ENCODE measurements at places on chromosomes 12 and 14.

- DNase-seq: no peak
These were observed 390.2 kb downstream of the SOX5 start for GRCh38 chr12:23559268-23559753.

- no peak for DNase-seq
These were observed 4.7 kb downstream of the EXOC3L4 start for GRCh38 chr14:103099081-103099732.

GRCh38 chr12:13784504-13784903, 196.9 kb downstream of the GRIN2B start:
- no peak for DNase-seq

DNA sequence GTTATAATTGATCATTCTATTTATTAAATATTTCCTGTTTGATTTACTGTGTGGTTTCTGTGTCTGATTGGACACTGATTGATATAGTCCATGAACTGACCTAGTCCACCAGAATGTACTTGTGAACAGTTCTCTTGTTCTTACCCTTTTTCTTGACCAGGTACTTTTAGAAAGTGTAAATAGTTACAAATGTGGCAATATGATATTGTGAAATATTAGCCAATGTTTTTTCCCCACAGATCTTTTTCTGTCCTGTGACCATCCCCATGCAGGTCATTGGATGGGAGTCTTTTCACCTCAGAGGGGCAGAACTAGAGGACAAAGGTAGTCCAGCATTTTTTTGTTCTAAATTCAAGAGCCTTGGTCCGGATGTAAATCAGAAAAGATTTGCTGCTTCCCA, 8.3 kb upstream of the CRY1 start:
- DNase-seq: no peak

GRCh38 chr12:50985322-50985721, 33.0 kb downstream of the HIGD1C start:
- DNase-seq: no peak

DNA sequence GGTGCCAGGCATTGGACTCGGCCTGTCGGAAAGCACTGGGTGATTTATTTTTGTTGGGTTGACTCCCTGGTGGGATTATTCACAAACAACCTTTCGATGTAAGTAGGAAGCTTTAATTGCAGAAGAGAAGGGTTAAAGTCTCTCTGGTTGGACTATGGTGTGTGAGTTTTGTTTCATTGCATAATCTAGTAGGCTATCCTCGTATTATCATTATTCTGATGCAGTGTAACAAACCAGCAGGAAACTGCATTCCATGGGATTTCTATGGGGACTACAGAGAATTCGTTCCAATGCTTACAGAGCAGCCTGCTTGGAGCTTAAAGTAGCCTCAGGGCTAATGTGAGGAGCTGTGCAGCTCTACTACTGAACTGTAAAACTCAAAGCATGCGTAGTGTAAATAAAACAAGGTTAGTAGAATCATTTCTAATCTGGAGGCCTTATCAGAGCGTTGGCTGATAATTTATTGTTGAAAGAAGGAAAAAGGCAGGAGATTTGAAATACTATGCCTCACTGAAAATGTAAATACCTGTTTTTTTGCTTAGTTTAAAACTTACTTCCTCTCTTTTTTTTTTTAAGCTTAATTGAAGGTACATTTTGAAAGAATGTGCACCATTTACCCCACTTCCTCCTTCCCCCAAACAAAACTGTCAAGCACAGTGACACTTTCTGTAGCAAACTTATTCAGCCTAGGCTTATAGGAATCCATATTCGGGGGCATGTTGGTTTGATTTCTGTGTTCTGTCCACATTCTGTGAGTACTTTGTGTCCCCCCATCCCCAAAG, 226.7 kb downstream of the NPAS3 start:
- no peak for DNase-seq

- DNase-seq: no peak
These were observed 532.2 kb upstream of the MIS18BP1 start for GRCh38 chr14:45785240-45785639.

GRCh38 chr12:69266036-69266635, 26.8 kb downstream of the CPSF6 start:
- no peak for DNase-seq

GRCh38 chr12:121005346-121005815, 10.9 kb downstream of the C12orf43 start:
- DNase-seq: peak; percentile 56

- DNase-seq: no peak
These were observed 37.0 kb downstream of the BTG1 start for GRCh38 chr12:92108651-92109050.

DNA sequence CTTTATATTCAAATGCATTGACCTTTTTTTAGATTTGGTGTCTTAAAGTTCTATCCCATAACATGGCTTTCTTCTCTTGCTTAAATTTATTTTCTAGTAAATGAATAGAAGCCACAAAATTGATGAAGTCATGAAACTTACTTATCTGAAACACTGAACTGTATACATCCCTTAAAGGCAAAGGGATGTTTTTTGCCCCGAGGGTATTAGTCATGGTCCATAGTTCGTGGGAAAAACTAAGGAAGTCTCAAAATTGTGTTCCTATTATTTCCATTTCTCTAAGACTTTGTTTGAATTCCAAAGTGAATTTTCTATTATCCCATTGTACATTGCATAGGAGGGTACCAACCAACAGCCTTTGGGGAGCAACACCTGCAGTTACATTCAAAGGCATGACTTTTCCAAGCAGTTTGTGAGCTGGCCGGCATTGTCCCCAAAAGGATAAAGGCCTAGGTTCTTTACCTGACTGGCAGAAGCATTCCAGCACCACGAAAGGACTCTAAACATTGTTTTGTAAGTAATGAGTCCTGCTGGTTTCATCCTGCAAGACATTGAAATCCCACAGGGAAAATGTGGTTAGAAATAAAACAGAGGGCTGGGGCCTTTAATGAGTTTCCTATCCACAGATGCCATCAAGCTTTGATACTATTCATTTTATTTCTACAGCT, 473.5 kb downstream of the PRKD1 start:
- DNase-seq: no peak

DNA sequence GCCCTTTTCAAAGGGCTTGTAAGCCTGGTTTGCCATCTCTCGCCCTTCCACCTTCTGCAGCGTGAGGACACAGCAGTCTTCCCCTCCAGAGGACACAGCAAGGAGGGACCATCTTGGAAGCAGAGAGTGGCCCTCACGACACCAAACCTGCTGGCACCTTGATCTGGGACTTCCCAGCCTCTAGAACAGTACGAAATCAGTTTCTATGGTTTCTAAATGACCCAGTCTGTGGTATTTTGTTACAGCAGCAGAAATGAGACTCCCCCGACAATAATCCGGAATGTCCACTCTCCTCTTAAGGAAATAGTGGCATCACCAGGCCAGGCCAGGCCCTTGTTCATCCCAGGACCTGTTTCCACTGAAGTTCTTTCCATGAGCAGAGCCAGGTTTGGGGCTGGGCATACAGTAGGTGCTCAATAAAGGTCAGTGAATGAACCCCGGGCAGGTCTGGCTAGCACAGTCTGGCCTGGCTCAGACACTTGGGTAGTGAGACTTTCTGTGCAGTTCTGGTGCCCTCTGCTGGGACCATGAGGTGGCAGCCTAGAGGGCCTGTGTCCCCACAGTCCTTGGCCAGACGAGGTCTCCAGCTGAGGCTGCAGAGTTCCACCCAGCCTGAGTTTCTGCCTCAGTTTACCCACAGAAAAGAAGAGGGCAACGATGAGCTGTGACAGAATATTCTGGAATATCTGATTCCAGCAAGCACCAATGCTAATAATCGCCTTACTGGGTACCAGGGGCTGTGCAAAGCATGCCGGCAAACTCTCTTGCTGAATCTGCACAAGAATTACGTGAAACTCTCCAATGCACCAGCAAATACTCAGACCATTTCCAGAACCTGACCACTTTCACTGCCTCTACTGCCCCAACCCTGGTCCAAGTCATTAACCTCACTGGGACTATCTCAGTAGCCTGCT, 14.0 kb downstream of the ABCB9 start:
- peak; percentile 79 for DNase-seq

- no peak for DNase-seq
These were observed 73.6 kb downstream of the ETNK1 start for GRCh38 chr12:22698576-22698975.

- no peak for DNase-seq
These were observed 241.4 kb upstream of the PDZRN4 start for GRCh38 chr12:40946612-40947194.

DNA sequence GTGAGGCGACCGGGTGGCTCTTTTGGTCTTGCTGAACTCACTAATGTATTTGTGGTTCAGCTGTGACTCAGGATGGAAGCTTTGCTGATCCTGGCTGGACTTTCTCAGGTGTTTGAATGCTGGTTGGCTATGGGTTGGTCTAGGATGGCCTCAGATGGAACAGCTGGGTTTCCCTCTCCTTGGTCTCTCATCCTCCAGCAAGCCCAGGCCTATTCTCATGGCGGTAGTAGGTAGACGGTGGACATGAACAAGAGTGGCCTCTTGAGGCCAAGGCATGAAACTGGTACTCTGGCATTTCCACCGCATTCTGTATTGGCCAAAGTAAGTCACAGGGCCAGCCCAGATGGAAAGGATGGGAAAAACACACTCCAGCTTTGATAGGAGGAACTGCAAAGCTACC, 11.8 kb upstream of the POLR3B start:
- no peak for DNase-seq

DNA sequence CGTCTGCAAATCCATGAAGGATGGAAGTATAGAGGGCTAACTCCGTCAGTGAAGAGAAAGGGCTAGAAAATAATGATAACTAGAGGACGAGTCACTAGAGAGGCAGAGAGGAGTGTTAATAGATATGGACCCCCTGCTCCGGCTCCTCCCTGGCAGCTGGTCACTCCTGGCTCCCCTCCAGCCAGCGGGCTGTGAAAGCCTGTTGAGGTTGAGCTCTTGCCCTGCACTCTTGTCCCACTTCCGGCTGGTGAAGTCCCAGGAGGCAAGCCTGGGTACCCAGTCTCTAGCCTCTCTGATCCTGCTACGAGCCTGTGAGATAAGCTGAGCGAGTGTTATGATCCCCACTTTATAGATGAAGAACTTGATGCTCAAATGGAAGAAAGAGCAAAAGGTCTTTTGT, 90.3 kb downstream of the RFX4 start:
- no peak for DNase-seq

DNA sequence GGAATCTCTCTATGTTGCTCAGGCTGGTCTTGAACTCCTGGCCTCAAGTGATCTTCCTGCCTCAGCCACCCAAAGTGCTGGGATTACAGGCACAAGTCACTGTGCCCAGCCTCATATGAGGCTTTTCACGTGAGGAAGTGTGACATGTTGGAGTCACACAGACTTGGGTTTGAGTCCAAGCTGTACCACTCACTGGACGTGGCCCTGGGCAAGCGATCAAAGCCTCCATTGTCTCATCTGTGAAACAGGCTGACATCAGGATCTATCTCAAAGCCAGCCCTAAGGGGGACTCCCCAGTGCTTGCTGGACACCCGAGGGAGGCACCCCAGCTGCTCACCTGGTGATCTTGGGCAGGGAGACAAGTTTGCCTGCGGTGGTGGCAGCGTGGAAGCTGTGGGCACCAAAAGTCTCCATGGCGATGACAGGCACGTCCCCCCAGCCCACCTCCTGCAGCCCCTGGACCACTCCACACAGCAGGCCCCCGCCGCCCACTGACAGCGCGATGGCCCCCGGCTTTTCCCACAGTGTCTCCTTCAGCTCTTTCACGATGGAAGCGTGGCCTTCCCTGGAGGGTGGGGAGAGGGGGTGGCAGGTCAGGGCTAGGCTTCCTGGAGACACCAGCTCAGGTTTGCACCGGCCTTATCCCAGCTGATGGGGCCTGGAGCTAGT, 6.7 kb downstream of the SDS start:
- no peak for DNase-seq

DNA sequence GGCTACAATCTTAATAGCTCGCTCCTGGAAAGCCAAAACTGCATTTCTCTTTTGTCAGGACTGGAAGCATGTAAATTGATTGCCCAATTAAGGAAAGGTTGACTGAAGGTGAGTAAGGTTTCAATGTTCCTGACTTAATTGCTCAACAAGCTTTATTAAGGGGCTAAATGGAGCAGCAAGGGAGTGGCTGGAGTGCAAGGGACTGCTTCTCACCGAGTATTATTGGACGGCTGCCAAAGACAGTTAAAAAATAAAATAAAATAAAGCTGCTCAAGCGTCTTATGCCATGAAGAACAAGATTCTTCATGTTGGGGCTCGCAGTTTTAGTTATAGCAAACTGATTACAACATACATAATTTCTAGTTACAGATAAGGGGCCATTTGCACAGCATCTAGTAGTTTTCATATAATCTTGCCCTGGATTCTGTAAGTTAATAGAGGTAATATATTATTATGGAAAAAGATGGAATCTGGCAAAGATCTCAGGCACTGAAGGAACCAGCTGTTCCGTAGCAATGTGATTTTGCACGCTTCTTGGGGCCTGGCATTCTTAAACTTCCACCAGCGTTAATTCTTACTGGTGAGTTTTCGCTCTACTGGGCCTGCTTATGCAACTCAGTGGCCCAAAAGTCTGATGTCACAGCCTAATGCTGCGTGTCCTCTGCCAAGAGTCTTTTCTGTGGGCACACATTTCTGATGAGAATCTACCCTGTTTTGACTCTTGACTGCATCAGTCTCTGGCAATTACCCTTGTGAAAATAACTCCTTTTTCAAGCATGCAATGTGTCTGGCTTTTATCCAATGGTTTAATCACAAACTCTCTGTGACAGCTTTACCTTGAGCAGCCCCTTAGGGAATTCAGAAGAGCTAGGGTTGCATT, 108.5 kb downstream of the SLC38A1 start:
- DNase-seq: no peak

DNA sequence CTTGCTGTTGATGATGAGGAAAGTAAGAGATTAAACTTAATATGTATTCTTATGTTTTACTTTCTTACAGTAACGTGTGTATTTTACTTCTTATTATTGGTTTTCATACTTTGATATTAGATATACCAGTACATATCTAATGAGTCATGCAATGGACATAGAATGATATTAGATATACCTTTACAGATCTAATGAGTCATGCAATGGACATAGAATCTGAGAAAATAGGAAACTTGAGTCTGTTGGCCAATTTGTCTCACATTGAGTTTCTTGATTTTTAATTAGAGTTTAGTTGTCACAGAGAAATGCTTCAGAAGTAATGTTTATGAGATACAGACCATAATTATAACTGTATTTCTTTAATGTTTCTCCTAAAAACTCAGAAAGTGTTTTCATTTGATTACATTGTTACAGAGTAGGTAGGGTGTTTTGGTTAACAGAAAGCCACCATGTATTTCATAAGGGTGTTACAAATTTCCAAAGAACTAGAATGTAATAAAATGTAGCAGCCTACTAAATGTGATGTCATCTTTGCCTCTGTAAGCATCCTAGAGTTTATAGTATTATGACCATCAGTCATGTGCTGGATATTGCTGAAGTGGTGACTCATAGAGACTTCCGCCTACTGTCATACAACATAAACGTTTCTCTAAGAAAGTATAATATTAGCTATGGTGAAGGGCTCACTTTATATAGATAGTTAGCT, 3.0 kb downstream of the GAS2L3 start:
- DNase-seq: no peak

DNA sequence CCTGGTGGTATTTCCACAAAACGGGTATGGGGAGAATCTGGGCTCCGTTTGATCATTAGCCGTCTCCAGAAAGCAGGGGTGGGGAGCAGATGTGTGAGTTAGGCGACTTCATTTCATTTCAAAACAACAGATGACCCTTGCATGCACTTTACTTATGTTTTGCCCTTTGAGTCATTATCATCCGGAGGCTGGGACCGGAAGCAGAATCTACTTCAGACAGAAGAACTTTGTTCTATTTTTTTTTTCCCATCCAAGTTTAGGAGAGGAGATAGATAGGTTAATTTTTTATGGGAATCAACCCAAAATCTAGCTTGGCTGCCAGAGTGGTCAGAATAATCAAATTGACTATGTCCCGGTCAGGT, 31.3 kb upstream of the CMAS start:
- no peak for DNase-seq

- DNase-seq: no peak
These were observed 84.8 kb upstream of the LRFN5 start for GRCh38 chr14:41521891-41522290.
